Esophagus squamous epithelium (tissue), 5 donors: ENCODE measurements at places on chromosomes 11 and 22.

DNA sequence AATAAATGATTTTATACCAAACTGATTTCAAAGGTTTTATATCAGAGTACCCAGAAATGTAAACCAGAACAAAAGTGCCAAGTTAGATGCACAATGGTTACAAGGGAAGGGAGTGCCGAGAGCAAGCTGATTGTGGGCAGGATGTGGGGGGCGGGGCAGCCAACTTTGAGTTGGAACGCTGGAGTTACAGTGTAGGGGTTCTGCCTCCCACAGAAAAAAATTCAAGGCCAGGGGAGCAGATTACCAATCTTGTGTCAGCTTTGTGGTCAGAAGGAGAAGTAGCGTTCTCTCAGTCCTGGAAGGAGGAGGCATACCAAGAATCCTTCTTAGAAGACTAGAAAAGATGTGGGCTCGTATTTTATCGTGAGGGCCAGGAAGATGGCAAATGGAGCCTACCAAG is 15.9 kb upstream of the POU2AF2 start:
- no peak for DNase-seq

- DNase-seq, result no peak
Measured at GRCh38 chr22:41048791-41049717, 43.3 kb upstream of the EP300 start.

GRCh38 chr11:71447791-71448256 is 369 bp downstream of the DHCR7 start:
- DNase-seq, result no peak

GRCh38 chr11:129237880-129238638 is 45.9 kb upstream of the ARHGAP32 start:
- no peak for DNase-seq

GRCh38 chr11:69201066-69201365 is 45.3 kb downstream of the SMIM38 start:
- DNase-seq, result no peak

DNA sequence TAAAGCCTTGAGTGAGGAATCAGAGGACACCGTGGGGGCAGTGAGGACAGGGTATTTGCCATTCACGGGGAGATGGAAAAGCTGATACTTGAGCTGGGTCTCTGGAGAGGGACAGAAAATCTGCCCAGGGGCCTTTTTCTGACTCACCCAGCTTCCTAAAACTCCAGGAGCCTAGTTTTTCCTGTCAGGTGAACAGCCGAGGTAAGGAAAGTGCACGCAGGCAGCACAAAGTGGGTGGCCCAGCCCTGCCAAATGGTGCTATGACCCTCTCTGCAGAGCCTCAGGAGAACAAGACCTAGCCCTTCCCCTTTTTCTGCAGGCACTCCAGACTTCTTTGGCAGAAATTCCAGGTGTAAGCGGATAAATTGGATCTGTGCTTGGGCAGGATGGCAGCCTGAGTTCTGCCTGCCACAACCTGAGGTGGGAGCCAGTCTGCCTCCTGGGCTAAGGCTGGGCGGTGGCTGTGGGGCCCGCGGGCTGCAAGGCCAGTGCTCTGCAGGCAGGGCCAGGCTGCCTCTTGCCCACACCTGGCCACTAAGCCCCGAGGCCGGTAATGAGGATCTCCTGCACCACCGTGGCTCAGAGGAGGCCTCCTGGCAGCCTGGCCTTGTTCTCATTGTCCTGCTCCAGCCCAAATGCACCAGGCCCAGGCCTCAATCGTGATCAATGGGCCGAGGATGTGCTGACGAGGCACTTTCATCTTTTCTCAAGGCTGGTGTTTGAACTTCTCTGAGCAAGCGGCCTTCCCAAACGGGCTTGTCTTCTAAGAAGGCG is 72.9 kb upstream of the LMO1 start:
- no peak for DNase-seq

DNA sequence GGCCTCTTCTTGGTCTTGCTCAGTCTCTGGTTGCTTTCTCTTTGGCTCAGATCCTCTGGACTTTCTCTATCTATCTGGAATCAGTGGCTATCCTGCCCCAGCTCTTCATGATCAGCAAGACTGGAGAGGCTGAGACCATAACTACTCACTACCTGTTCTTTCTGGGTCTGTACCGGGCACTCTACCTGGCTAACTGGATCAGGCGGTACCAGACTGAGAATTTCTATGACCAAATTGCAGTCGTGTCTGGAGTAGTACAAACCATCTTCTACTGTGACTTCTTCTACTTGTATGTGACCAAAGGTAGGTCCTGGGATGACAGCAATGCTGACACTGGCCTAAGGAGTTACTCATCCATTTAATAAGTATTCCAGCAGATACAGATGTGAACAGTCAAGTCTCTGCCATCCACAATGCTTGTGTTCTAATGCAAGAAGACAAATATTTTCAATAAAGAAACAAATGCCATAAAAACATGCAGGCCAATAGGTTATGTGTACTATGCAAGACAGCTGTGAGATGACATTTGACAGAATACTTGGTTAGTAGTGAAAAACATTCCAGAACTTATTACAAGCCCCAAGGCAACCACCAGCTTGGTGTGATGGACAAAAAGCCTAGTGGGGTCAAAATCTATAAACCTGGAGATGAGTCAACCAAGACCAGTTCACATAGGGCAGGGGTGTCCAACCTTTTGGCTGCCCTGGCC is 13.4 kb downstream of the KDELR3 start:
- DNase-seq, result no peak

GRCh38 chr11:125163431-125164063 is 1.0 kb upstream of the PKNOX2 start:
- no peak for DNase-seq

DNA sequence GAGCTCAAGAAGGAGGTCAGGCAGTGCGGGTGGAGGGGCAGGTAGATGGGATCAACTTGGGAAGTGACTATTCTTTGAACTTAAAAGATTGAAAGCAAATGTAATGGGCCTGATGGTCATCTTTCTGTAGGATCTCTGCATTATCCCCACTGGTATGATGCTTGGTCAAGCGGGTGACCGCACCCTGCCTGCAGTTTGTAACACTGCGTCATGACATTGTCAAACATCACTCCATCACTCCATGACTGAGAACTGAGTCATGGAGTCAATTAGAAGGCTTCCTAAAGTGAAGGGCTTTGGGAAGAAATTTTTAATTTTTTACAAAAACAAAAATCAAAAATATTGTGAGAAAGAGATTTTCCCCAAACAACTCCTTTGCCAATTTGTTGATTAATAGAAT is 62.4 kb upstream of the BMAL1 start:
- DNase-seq, result no peak

DNA sequence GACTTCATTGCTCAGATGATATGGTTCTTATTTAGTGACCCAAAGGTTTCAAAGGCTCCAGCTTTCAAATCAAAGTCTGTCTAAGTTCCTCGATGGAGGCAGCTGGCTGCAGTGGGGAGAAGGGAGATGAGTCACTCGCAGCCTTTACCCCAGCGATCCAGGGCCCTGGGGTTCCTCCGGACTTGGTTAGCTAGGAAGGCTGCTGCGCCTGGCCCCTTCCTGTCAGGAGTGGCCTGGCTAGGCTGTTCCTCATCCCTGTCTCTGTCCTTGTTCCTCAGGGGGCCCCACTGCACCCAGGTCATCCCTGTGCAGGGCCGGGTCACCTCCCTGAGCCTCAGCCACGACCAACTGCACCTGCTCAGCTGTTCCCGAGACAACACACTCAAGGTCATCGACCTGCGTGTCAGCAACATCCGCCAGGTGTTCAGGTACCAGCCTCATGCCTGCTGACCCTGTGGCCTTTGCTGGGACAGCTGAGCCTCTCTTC is 13.9 kb downstream of the ATG16L2 start:
- DNase-seq, result no peak
